ENCODE measurements at places on chromosomes 1 and 21. TPM values are rescaled to one million over a fixed set of nuclear protein-coding genes. Genes with fewer than 3 reads are reported as not detected.
A peak's percentile ranks its signal among the peaks of the same experiment; 100 is the strongest.

Gene TNN
- not detected for total RNA-seq

Gene TEX38
- 0.35 TPM for total RNA-seq

Gene CA14
- 0.35 TPM for total RNA-seq

Gene ESPN
- total RNA-seq: 14.2 TPM

Gene TCEA3
- 46.3 TPM for total RNA-seq

Gene RCSD1
- total RNA-seq: 18.3 TPM

Gene CNKSR1
- 19.7 TPM for total RNA-seq

Gene FABP3
- 25.0 TPM for total RNA-seq

Gene SYT6
- total RNA-seq: 0.06 TPM

Gene LAMB3
- total RNA-seq: 59.7 TPM

Gene TSPAN1
- total RNA-seq: 578 TPM

- no peak overlapping the region for H3K4me3 ChIP-seq
- H3K27me3 ChIP-seq: no peaks in the 10 kb centered on the region
- no peak for DNase-seq
- H3K4me1 ChIP-seq: no peaks in the 10 kb centered on the region
Measured at GRCh38 chr1:234842726-234843641, 233.0 kb upstream of the IRF2BP2 start.

- H3K27me3 ChIP-seq: no peaks in the 10 kb centered on the region
- H3K27ac ChIP-seq: no peak overlapping the region
- no peaks in the 10 kb centered on the region for H3K4me1 ChIP-seq
- no peak for DNase-seq
Measured at GRCh38 chr21:28464095-28464494, 528.6 kb downstream of the LTN1 start.

- H3K36me3 ChIP-seq: no peaks in the 10 kb centered on the region
- no peaks in the 10 kb centered on the region for H3K27me3 ChIP-seq
- no peak overlapping the region for H3K27ac ChIP-seq
- H3K4me1 ChIP-seq: no peaks in the 10 kb centered on the region
- DNase-seq: no peak
Measured at GRCh38 chr21:15486460-15487195, 243.2 kb upstream of the USP25 start.

- H3K4me1 ChIP-seq: peaks cover 6% of the 10 kb centered on the region
- H3K27me3 ChIP-seq: no peaks in the 10 kb centered on the region
- peak; percentile 93 for DNase-seq
- peak overlapping the region; percentile 26 for H3K27ac ChIP-seq
Measured at GRCh38 chr1:36187800-36188593, 32.0 kb downstream of the MAP7D1 start.

DNA sequence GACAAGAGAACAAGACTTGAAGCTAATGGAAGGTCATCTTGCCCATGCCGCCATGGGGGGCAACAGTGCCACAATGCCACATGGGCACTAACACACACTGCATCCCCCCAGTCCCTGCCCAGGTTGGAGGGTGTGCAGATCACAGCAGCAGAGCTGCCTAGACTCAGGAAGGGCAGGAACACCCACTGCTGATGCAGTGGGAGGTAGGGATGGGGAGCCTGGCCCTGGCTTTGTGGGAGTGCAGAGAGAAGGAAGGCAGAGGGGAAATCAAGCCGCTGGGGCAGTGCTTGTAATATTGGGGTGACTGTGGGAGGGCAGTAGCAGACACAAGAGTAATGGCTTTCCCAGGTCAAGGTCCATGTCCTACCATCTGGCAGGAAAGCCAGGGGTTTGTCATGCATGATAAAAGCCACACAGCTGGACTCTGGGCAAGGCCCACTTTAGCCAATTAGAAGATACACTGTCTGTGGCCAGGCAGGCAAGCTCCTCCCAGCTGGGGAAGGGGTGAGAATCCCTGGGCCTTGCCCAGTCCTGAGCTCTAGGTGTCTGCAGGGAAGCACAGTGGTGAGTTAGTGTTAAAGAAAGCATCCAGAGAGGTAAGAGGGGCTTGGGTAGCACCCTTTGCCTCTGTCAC, 25.4 kb upstream of the MEF2D start:
- no peaks in the 10 kb centered on the region for H3K36me3 ChIP-seq
- H3K4me1 ChIP-seq: peaks cover 2% of the 10 kb centered on the region
- no peaks in the 10 kb centered on the region for H3K27me3 ChIP-seq
- H3K4me3 ChIP-seq: no peak overlapping the region

- no peaks in the 10 kb centered on the region for H3K27me3 ChIP-seq
- no peak overlapping the region for H3K4me3 ChIP-seq
- no peak overlapping the region for H3K27ac ChIP-seq
- peaks cover 49% of the 10 kb centered on the region for H3K36me3 ChIP-seq
- no peak for DNase-seq
Measured at GRCh38 chr1:236575523-236575922, 28.8 kb downstream of the HEATR1 start.

- H3K27me3 ChIP-seq: no peaks in the 10 kb centered on the region
- H3K27ac ChIP-seq: no peak overlapping the region
- no peak overlapping the region for H3K4me3 ChIP-seq
Measured at GRCh38 chr21:25837533-25838265, 102.9 kb downstream of the GABPA start.

- no peak for DNase-seq
- peaks cover 4% of the 10 kb centered on the region for H3K36me3 ChIP-seq
- H3K4me1 ChIP-seq: no peaks in the 10 kb centered on the region
- H3K27ac ChIP-seq: no peak overlapping the region
- H3K4me3 ChIP-seq: no peak overlapping the region
Measured at GRCh38 chr1:116587501-116588227, 16.8 kb upstream of the CD58 start.

DNA sequence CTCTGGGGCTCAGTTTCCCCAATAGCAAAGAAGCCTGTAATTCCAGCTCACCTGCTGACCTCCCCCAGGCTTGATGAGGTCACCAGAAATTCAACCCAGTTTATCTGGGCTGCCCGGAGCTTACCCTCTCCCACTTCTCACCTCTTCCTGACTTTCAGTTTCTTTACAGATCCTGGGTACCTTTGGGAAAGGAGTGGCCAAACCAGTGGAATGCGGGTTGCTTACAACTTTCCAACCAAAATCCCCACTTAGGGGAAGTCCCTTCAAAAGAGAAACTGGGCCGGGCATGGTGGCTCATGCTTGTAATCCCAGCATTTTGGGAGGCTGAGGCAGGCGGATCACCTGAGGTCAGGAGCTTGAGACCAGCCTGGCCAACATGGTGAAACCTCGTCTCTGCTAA, 5.9 kb upstream of the MARCKSL1 start:
- no peak overlapping the region for H3K27ac ChIP-seq
- no peaks in the 10 kb centered on the region for H3K36me3 ChIP-seq
- DNase-seq: no peak
- no peak overlapping the region for H3K4me3 ChIP-seq

- H3K27me3 ChIP-seq: no peaks in the 10 kb centered on the region
- H3K4me1 ChIP-seq: no peaks in the 10 kb centered on the region
- no peak overlapping the region for H3K4me3 ChIP-seq
Measured at GRCh38 chr21:36337099-36337509, 17.1 kb downstream of the MORC3 start.

- H3K27ac ChIP-seq: no peak overlapping the region
- no peaks in the 10 kb centered on the region for H3K27me3 ChIP-seq
- DNase-seq: no peak
Measured at GRCh38 chr1:156711011-156711817, 5.8 kb upstream of the CRABP2 start.

- no peak overlapping the region for H3K4me3 ChIP-seq
- no peaks in the 10 kb centered on the region for H3K27me3 ChIP-seq
- no peak for DNase-seq
- no peaks in the 10 kb centered on the region for H3K4me1 ChIP-seq
- H3K36me3 ChIP-seq: no peaks in the 10 kb centered on the region
Measured at GRCh38 chr1:54826226-54826816, 25.2 kb upstream of the TTC22 start.

DNA sequence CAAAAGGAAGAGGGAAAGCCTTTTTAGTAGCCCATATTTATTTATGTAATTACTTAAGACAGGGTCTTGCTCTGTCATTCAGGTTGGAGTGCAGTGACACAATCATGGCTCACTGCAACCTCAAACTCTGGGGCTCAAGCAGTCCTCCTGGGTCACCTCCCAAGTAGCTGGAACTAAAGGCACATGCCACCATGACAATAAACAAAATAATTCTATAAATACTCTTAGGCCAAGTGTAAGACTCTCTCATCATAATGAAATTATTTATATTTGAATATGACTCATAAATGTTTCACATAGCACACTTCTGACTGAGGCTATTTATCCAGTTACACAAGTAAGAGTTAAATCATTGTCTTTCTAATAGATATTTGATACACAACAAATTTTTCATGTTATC, 314.7 kb downstream of the AMY1C start:
- no peak overlapping the region for H3K27ac ChIP-seq
- DNase-seq: no peak
- no peaks in the 10 kb centered on the region for H3K4me1 ChIP-seq
- H3K27me3 ChIP-seq: no peaks in the 10 kb centered on the region

GRCh38 chr21:27023186-27023585, 56.3 kb upstream of the ADAMTS5 start:
- no peaks in the 10 kb centered on the region for H3K36me3 ChIP-seq
- no peaks in the 10 kb centered on the region for H3K4me1 ChIP-seq
- H3K27ac ChIP-seq: no peak overlapping the region
- no peak for DNase-seq

- no peak overlapping the region for H3K27ac ChIP-seq
- H3K4me3 ChIP-seq: no peak overlapping the region
- no peaks in the 10 kb centered on the region for H3K36me3 ChIP-seq
- no peak for DNase-seq
- H3K4me1 ChIP-seq: no peaks in the 10 kb centered on the region
- H3K27me3 ChIP-seq: no peaks in the 10 kb centered on the region
Measured at GRCh38 chr1:230291731-230292620, 134.2 kb downstream of the PGBD5 start.

DNA sequence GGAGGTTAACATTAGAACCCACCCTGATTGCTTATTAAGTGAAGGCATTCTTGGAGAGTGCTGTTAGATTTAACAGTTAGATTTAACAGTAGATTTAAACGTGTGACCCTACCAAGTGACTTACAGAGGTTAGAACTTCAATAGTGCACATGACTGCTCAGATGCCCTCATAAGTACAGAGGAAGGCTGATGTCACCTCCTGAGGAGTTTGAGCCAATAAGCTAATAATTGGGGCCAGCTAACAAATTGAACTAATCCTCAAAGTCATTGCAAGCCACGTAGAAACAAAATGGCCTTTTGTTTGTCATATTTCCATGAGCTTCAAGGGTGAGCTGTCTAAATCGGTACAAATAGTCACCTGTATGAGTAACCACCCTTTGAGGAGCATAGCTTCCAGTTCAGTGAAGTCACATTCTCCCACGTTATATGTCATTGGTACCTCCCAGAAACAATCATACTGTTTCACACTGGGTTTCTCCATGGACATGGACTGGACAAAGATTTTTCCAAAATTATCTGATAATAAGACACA, 11.7 kb downstream of the AVPR1B start:
- no peaks in the 10 kb centered on the region for H3K27me3 ChIP-seq
- H3K4me1 ChIP-seq: no peaks in the 10 kb centered on the region
- DNase-seq: no peak
- H3K36me3 ChIP-seq: no peaks in the 10 kb centered on the region
- H3K27ac ChIP-seq: no peak overlapping the region

- no peak for DNase-seq
- H3K27ac ChIP-seq: peak overlapping the region; percentile 65
- H3K36me3 ChIP-seq: no peaks in the 10 kb centered on the region
- peak overlapping the region; percentile 44 for H3K4me3 ChIP-seq
- no peaks in the 10 kb centered on the region for H3K4me1 ChIP-seq
Measured at GRCh38 chr1:17520041-17520440, 19.5 kb upstream of the ARHGEF10L start.

GRCh38 chr1:57281324-57281723, 142.5 kb downstream of the DAB1 start:
- no peaks in the 10 kb centered on the region for H3K36me3 ChIP-seq
- no peaks in the 10 kb centered on the region for H3K4me1 ChIP-seq
- no peak overlapping the region for H3K4me3 ChIP-seq

DNA sequence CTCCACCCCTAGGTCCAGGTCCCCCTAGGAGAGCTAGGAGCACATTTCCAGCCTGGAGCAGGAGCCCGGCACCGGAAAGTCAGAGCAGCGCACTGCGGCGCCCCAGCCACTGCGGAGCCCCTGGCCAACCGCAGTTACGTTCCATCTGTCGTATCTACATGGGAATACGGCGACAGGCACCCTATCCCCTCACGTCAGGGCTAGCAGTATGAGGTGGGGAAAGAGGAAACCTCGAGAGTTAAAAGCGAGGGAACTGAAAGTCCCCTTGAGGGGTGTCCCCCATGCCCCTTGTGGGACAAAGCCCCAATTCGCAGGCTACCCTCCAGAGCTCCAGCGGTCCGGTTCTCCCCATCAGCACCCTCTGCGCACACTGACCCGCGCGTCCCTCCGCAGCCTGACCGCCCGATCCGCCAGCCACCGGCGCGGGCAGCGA, 995 bp downstream of the COLGALT2 start:
- no peaks in the 10 kb centered on the region for H3K36me3 ChIP-seq
- DNase-seq: peak; percentile 81
- no peaks in the 10 kb centered on the region for H3K4me1 ChIP-seq
- H3K4me3 ChIP-seq: peak overlapping the region; percentile 69

DNA sequence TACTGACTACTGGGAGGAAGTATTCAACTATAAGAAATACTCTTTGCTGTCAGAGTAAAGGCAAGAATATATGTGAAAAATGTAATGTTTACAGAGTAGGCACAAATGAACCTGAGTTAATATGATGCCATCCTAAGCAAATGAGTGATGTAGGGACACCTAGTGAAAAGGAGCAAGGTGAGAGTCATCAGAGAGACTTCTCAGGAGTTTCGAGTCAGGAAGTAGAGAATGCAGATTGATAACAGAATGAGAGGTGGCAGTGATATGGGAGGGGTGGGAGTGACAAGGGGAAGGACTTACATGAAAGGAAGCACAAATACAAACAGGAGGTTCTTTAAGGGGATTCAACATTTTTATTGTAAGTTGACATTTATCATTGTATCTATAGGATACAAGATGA, 10.2 kb downstream of the PRCC start:
- H3K27ac ChIP-seq: no peak overlapping the region
- DNase-seq: no peak
- no peak overlapping the region for H3K4me3 ChIP-seq
- H3K27me3 ChIP-seq: no peaks in the 10 kb centered on the region
- H3K4me1 ChIP-seq: no peaks in the 10 kb centered on the region
- peaks cover under 1% of the 10 kb centered on the region for H3K36me3 ChIP-seq

DNA sequence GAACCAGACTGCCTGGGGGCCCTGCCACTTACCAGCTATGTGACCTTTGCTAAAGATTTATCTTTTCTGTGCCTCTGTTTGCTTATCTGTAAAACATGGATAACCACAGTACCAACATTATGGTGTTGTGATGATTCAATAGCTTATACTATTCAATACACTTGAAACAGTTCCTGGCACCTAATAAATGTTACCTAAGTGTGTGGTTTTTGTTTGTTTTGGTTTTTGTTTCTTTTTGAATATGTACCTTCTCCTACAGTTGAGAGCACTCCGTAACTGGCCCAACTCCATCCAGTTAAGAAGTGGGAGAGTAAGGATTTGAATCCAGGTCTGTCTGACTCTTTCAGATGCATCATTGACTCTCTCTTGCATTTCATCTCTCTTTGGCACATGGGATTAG, 125.8 kb upstream of the C8B start:
- no peaks in the 10 kb centered on the region for H3K36me3 ChIP-seq
- H3K27ac ChIP-seq: no peak overlapping the region
- no peaks in the 10 kb centered on the region for H3K27me3 ChIP-seq
- no peak for DNase-seq
- H3K4me3 ChIP-seq: no peak overlapping the region
- H3K4me1 ChIP-seq: no peaks in the 10 kb centered on the region
